SW480 (cell line): ENCODE measurements at places on chromosomes 7 and 10.
A peak's percentile ranks its signal among the peaks of the same experiment; 100 is the strongest.

- no peak for DNase-seq
Measured at GRCh38 chr10:110268971-110269370, 35.7 kb downstream of the SMNDC1 start.

- no peak for DNase-seq
Measured at GRCh38 chr7:42485301-42485766, 248.3 kb upstream of the GLI3 start.

GRCh38 chr10:104630731-104631130 lies 10.4 kb upstream of the SORCS3 start:
- no peak for DNase-seq

DNA sequence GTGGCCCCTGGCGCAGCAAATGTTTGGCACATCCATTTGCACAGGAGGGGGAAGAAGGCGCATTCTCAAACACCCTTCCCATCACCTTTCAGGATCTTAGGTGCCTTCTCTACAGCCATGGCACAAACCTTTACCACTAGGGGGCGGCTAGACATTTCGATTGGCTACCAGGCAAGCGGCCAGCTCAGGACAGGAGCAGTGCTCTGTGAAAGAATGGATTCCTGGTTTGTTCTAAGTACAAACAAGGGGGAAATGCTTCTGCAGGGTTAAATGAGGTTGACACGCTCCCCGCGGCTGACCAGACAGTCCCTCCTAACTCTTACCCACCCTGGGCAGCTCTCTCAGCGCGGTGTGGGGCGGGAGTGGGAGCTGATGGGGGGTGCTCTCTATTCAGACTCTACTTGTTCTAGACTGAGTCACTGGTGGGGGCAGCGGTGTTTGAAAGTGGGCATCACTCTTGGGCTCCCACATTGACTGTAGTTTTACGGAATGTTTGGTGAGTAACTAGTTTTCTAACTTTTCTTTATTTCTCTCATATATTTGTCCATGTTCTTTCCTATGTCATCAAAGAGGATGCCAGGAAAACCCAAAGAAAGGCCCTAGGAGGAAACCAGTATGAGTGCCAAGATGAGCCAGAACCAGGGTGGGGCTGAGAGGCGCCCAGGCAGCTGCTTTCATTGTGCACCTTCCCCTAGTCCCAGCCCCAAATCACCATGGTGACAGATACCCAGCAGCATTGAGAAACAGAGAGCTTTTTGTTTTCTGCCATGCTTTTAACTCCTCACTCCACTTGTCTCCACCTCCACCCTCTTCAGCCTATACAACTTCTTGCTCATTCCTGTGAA lies 61.4 kb upstream of the GPR158 start:
- DNase-seq: peak; percentile 81

DNA sequence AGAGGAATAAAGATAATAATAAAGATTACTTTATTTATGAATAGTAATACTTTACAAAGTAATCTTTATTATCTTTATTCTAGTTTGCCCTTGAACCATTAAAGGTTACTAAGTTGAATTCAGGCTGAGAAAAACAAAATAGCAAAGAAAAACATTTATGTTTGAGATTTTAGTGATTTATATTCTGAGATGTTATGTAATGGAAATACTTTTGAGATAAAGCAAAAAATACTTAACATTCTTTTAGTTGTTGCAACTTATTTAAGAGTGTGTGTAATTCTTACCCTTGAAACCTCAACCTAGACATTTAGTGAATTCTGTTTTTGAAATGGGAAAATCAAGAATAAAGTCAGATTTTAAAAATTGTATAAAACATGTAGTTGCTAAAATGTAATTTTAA lies 40.0 kb downstream of the MINPP1 start:
- no peak for DNase-seq

- peak; percentile 39 for DNase-seq
Measured at GRCh38 chr10:112335868-112336265, 38.0 kb upstream of the ACSL5 start.

GRCh38 chr7:91435381-91436059 lies 171.3 kb downstream of the FZD1 start:
- DNase-seq: no peak

GRCh38 chr10:76991621-76992020 lies 646.0 kb downstream of the KCNMA1 start:
- DNase-seq: no peak

DNA sequence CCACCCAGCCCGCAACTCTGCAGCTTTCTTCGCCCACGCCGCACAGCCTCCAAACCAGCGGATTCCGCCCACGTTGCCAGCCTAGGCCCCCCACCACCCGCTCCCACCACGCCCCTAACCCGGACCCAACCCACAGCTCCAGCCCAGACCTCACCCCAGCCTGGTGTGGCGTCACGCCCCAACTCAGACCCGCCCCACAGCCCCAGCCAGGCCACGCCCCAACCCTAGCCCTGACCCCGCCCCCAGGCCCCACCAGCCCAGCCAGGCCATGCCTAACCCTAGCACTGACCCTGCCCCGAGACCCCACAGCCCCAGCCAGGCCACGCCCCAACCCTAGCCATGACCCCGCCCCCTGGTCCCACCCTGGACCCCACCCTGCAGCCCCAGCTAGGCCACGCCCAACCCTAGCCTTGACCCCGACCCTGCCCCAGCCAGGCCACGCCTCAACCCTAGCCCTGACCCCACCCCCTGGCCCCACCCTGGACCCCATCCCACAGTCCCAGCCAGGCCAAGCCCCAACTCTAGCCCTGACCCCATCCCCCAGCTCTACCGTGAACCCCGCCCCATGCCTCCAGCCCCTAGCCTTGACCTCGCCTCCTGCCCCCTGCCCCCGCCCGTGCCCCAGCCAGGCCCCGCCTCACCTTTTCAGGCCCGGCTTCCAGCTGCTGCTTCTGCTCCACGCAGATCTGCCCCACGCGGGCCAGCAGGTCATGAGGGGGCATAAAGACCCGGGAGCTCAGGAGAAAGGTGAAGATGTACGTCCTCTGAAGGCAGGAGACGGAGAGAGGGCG lies 64.0 kb downstream of the RASGEF1A start:
- DNase-seq: no peak

GRCh38 chr7:22809902-22810642 lies 12.6 kb downstream of the TOMM7 start:
- DNase-seq: no peak

DNA sequence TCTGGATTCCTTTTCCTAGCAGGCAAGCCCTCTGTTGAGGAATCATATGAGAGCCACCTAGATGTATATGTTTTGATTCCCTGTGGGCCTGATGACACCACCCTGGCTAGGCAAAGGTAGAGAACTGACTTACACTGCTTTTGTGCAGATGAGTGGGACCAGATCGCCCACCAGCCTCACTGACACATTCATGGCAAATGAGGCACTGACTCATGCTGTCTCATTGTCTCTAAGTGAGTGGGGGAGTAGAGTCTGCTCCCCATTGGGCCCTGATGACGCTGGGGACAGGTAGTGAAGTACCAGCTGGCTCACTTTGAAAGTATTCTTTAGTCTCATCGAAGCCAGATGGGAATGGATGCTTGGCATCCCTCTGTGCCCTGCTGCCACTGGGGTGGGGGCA lies 326.3 kb downstream of the ABCA13 start:
- DNase-seq: no peak

GRCh38 chr7:104225451-104225850 lies 17.6 kb upstream of the ORC5 start:
- no peak for DNase-seq

- DNase-seq: no peak
Measured at GRCh38 chr10:19451937-19452336, 364.3 kb upstream of the PLXDC2 start.

DNA sequence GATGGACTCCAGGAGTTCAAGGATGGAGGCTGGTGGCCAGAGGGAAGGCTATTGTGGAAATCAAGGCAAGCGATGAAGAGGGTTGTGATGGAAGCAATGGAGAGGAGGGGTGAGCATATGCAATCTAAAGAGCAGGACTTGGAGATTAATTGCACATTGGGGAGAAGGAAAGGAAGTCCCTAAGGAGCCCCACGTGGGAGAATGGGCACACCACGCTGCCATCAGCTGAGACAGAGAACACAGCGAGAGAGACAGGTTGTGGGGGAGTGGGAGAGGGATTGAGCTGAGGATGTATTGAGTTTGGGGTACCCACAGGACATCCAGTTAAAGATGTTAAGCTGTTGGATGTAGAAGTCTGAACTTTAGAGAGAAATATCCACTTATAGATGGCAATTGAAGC lies 73.6 kb downstream of the TMEM178B start:
- DNase-seq: no peak

DNA sequence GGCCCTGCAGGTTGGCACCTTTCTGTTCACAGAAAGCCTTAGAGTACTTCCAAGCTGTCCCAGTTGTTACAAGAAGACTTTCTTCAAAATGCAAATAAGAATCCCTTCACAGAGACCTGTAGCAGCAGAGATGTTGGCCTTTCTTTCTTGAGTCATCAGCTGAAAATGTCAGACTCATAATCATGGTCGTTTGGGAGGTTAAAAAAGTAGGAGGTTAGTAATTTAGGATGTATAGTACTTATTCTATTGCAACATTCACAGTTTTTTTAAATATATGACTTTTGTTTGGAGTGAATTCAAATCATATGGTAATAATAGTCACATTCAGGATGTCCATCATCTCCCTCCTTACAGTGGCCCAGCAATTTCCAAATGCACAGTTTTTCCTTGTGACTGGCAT lies 223.9 kb upstream of the GLI3 start:
- DNase-seq: no peak

GRCh38 chr7:124106575-124106974 lies 73.7 kb upstream of the TMEM229A start:
- DNase-seq: no peak

DNA sequence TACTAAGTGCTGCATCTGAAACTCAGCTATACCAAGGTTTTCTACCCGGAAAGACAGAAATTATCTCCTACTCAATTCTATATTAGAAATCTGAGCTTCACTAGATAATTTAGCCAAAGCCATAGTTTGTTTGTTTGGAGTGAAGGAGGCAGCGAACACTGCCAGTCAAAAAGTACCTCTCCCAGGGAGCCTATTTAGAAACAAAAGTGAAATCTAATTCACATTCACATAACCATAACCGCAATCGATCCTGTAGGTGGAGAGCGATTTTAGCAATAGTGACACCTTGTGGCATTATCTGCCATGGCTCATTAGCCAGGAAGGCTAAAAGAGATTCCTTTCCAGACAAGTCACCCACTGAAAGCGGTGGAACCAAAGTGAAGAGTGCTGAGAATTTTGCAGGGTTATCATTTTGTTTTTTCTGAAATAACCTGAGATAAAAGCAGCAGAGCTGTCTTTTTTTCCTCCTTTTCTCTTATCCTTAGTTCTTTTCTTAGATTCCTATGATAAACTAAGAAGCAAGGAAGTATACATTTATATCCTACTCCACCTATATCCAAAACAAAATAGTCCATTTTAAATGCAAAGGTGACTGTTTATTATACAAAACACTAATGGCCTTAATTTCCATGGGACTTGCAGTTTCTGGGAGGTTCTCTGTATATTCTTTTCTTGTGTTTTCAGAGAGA lies 83.7 kb upstream of the BET1 start:
- peak; percentile 88 for DNase-seq

DNA sequence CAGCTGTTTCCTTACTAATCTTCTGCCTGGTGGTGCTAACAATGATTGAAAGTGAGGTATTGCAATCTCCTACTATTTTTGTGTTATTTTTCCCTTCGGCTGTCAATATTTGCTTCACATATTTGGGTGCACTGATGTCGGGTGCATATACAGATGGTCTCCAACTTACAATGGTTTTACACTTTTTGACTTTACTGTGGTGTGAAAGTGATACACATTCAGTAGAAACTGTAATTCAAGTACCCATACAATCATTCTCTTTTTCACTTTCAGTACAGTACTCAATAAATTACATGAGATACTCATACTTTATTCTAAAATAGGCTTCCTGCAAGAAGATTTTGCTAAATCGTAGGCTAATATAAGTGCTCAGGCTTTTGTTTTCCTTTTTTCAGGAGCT lies 73.2 kb downstream of the RNF216 start:
- DNase-seq: no peak

GRCh38 chr7:128456255-128456725 lies 612 bp downstream of the HILPDA start:
- peak; percentile 27 for DNase-seq

DNA sequence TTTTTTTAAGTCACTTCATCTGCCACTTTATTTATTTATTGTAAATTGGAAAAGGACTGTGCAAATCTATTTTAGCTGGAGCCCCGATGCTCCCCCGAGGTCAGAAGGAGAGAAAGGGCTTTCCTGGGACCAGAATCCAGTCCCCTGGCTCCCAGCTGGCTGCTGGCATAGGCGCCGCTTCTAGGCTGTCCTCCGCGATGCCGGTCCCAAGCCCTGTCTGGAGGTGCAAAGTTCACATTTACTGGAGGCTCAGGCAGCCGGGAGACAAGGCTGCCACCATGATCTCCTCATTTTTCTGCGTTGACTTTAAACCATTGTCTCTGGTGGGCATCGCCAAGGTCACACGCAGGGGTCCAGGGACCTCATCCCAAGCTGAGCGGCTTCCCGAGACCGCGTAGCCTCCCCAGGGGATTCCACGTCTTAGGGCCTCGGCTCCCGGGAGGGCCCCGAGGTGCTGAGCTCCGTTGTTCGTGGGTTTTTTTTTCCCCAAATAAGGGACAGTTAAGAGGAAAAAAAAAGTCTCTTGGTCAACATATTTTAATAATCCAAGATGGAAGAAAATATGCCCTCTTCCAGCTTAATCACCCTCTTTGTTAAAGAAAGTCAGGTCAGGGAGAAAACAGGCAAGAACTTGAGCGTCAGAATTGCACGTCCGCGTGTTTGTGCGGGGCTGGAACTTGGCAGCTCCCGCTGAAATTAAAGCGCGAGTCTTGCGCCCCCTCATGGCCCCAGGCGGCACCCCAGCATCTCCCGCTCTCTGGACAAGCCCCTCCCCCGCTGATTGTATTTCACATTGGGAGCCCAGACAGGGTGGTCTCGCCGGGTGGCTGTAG lies 11.9 kb downstream of the RGR start:
- DNase-seq: no peak

GRCh38 chr7:128869138-128869943 lies 6.7 kb downstream of the ATP6V1F start:
- peak; percentile 81 for DNase-seq

- no peak for DNase-seq
Measured at GRCh38 chr10:25492040-25492439, 317.2 kb downstream of the GPR158 start.

DNA sequence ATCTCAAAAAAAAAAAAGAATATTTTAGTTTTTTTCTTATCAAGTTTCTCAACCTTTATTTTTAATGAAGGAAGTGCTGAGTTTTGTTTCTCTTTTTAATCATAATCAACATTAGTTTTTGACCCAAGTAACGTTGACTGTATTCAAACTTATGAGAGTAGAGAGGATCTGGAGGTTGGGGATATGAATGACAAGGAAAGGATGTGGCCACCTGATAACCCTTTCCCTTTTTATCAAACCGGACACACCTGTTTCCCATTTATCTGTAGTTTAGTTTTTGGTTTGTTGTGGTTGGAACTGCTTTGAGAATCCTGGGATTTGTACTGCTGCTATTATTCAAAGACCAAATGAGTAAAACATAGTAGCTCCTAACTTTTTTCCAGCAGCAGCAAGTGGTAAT lies 38.6 kb downstream of the HACD1 start:
- DNase-seq: no peak

- DNase-seq: no peak
Measured at GRCh38 chr7:47683485-47683898, 101.6 kb upstream of the TNS3 start.
